Stimulated activated CD4-positive, alpha-beta T cell treated with anti-CD3 and anti-CD28 coated beads, Interleukin-1b, Interleukin-23, amount 100 ng/mL, for 1 hour (primary cell): ENCODE measurements at places on chromosomes 6 and 20.

DNA sequence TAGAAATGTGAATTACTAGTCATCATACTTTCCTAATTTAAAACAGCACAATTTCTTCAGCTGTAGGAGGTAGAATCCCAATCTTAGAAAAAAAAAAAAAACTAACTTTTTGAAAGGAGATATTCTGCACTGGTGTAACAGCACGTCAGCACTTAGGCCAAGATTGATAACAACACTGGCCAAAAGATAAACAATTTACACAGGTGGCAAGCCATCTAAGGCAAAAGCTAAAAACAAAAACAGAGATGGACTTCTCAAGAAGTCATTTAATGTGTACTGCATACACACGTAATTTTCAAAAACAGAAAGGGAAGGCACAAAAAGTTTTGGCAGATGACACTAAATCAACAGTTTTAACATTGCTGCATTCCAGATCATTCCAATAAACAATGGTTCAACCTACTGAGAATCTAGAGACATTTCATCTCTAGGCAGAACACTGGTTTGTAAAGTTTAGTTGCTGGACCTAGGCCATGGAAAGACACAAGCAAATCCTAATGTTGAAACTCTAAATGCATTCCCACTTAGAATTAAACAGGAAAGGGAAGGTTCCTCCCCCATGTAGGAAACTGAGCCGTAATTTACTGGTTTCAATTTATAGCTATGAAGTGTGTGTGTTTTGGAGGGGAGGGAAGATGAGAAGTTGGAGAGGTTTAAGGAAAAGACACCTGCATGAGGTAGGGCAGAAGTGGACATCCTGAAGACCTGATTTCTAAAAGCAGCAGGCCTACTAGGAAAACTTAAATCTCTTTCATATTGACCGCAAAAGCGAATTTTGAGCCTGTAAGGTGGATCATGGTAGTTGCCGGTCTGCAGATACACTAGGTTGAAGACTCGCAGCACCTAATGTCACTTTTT lies 1.3 kb downstream of the GCLC start:
- DNase-seq = no peak

GRCh38 chr6:149093643-149094042 lies 223.9 kb upstream of the TAB2 start:
- no peak for DNase-seq

DNA sequence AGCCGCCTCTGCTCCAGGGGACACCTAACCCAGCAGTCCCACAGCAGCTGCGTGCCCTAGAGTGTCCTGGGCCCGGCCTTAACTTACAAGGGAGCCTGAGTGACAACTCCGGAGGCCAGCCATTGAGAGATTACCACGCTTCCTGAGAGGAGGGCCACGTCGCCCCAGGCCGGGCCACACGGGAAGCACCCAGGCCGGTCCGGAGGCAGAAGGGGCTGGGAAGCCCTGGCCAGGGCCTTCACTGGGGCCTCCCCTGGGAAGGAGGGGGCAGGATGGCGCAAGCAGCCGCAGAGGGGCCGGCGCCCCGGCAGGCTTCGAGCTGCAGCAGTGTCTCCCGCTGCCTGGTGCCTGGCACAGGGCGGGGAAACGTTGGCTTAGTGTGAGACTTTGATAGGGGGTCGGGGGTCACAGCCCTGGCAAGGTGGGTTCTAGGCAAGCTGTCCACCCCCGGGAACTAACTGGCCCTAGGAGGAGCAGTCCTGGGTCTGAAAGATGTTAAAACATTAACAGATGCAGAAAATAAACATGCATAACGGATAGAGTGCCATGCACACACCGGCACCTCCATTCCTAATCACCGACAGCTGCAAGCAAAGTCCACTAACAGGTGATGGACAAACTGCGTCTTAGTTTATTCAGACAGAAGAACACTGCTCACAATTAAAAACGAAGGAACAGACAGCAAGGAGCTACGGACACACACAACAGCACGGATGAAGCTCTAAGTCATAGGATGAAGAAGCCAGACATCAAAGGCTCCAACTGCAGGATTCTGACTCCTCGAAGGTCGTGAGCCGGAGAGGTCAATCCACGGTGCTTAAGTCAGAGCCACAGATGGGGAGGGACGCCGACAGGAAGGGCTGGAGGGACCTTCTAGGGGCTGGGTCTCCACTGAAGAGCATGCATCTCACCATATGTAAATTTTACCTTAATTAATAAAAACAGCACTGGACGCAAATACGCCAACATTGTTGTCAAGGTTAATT lies 17.4 kb downstream of the CHRNA4 start:
- no peak for DNase-seq

GRCh38 chr6:100512203-100512862 lies 47.6 kb upstream of the SIM1 start:
- no peak for DNase-seq

GRCh38 chr6:36912586-36912985 lies 26.8 kb downstream of the C6orf89 start:
- peak; percentile 10 for DNase-seq

GRCh38 chr6:118586746-118587485 lies 38.8 kb downstream of the PLN start:
- no peak for DNase-seq

- no peak for DNase-seq
Measured at GRCh38 chr6:26553635-26554446, 15.7 kb downstream of the HMGN4 start.

DNA sequence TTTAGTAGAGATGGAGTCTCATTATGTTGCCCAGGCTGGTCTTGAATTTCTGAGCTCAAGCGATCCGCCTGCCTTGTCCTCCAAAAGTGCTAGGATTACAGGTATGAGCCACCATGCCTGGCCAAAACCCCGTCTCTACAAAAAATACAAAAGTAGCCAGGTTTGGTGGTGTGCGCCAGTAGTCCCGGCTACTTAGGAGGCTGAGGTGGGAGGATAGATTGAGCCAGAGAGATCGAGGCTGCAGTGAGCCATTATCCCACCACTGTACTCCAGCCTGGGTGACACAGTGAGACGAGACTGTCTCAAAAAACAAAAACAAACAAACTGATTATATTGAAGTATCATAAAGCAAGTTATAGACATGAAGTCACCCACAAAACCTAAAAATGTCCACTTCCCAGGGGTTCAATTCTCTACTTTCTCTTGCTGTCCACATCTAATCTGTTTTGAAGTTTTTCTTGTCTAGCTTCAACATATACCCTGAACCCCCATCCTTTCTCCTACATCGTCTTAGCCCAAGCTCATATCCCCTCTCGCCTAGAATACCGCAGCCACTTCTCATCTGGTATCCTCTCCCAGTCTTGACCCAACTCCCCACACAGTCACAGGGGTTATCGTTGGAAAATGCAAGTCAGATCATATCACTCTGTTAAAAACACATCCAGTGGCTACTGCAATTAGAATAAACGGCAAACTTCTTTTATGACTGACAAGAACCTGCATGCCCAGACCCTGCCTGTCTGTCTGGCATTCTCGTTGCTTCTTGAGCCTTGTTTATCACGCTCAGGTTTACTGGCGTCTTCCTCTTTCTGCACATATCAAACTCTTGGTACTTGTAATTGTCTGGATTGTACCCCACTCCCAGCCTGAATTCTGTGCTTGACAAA lies 20.1 kb upstream of the NCOA3 start:
- DNase-seq = no peak

- no peak for DNase-seq
Measured at GRCh38 chr20:36860339-36860738, 15.6 kb upstream of the TLDC2 start.

DNA sequence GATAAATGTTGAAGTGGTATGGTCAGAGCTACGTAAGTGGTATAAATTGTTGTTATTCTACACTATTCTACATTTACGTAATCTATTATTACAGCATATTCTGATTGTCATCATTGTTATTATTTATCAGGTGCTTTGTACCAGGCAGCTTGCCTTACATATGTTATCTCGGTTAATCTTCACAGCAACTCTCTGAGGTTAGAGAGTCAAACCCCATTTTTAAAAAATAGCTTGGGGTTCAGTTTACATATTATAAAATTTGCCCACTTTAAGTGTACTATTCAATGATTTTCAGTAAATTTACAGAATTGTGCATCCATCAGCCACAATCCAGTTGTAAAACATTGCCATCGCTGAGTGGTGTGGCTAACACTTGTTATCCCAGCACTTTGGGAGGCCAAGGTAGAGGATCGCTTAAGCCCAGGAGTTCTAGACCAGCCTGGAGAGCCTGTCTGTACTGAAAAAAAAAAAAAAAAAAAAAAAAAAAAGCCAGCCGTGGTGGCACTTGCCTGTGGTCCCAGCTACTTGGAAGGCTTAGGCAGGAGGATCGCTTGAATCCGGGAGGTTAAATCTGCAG lies 35.5 kb downstream of the PPP1R16B start:
- no peak for DNase-seq

DNA sequence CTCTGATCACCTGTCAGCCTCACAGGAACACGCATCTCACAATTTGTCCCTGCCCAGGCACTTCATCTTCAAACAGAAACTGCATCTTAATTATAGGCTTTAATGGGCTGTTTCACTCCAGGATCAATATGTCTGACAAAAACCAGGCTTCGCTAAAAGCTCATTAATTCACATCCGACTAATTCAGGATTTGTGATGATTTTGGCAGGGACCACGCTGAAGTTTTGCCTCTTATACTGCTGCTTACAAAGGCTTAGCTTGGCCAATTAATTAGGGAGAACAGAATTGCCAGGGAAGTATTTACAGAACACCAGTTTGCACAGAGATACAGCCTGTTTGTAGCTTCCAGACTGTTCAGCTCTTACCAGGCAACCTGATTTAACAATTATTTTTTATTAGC lies 541.0 kb upstream of the SPTLC3 start:
- no peak for DNase-seq

GRCh38 chr6:340991-341827 lies 48.9 kb downstream of the DUSP22 start:
- no peak for DNase-seq

DNA sequence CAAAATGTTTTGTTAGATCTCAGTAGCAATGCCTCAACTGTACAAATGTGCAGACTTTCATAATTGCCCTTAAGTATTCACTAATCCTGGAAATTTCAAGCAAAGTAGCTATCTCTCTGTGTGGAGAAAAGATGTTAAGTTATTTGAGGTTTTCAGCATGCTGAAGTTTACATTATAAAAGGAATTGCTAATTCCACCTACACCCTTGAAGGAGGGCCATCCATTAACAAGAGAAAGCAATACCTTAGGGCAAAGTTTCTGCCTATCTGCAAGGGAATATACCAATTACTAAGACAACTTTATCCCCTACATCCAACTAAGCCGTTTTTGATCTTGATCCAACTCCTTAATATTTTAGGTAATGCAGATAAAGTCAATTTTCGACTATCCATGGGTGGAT lies 380.7 kb upstream of the BTBD3 start:
- DNase-seq = no peak

DNA sequence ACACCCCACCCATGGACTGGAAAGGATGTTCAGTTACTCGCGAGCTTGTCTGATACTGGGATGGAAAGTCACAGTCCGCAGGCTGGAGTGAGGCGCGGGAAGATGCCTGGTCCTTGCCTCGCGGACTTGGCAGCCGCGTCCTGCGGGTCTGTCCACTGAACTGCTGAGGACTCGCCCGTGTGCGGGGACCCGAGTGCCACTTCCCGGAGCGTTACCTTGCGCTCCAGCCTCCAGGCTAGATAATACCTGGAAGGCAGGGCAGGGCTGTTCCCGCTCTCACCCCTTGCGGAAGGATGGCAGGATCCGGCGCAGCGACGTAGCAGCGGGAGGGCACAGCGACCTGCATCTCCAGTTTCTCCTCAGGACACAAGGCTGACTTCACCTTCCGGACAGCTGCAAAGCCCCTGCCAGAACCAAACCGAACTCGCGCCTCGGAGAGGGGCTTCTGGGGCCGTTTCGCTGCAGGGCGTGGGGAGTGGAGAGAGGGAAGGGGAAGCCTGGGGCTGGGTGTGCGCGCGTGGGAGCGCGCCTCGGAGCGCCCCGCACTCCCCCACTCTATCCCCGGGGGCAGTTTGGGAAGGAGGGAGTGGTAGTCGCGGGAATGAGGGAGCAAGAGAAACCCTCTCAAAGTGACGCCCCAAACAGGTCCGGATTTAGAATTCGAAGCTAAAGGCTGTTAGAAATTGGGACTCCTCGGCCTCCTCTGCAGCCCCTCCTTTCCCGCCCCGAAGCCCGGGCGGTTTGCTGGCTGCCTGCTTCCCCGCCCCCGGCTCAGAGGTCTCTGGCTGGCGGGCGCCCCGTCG lies at the start of gene KCNQ5:
TSS of gene KCNQ5 (plus strand) at position 774 of the 803 bp plus-strand sequence.
- no peak for DNase-seq

DNA sequence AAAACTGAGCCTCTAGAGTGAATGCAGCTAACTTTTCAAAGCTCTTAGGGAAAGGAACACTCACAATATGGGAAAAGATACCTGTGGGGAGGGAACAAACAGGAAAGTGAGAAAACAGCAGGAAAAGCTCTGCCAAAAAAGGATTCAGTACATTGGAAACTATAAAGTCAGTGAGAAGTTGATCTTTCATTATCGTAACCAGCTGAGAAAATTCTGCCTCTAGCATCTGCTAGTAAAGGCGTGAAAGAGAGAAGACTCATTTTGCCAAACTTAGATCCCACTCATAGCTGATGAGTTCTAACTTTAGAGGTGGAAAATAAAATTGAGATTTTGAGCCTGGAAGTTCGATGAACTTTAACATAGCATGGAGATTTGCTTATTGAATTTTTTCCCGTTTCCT lies 321.8 kb upstream of the RNF217 start:
- no peak for DNase-seq

DNA sequence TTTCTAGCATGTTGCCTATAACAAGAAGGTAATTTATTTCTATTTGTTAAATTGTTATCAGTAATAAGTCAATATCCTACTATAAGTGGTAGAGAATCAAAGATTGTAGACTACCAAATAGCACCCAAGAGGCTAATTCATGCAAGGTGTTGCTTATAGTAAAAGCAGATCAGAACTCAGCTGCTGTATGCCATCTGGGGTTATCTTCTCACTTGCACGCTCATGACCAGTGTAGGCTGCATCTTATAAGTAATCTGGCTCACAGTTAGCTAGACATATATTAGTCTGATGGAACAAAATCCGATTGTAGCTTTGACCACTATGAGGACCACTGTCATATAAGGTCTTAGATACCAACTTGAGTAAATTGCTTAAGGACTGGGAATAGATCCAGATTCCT lies 17.0 kb downstream of the TOP1 start:
- DNase-seq = no peak

- DNase-seq = no peak
Measured at GRCh38 chr20:33883164-33883563, 72.0 kb downstream of the CHMP4B start.

DNA sequence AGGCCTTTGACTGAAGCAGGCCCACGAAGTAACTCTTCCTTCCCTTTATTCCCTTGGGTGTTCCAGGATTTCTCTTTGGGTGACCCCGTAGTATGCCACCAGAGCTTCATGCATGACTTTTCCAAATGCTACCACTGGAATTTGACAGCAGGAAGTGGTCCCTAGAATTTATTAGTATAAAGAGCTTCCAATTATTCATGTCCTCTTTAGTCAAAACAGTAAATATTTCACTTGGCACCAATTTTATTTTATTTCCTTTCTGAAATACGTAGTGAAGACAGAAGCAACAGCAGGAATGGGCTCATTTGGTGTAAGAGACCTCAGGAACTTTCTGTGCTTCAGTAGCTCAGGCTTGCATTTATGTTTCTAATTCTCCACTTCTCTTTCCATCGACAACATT lies 151.3 kb downstream of the LCA5 start:
- no peak for DNase-seq

GRCh38 chr6:39834278-39834677 lies 42.1 kb downstream of the DAAM2 start:
- no peak for DNase-seq

GRCh38 chr20:35680452-35681183 lies 15.9 kb upstream of the CPNE1 start:
- DNase-seq = no peak

- no peak for DNase-seq
Measured at GRCh38 chr6:38750968-38751615, 36.0 kb downstream of the DNAH8 start.
